ENCODE measurements at places on chromosomes 2 and 18.

GRCh38 chr2:199085261-199085660, 372.5 kb downstream of the SATB2 start:
- H3K4me3 ChIP-seq, result no peak overlapping the region
- H3K27me3 ChIP-seq, result no peaks in the 10 kb centered on the region
- H3K27ac ChIP-seq, result no peak overlapping the region
- DNase-seq, result no peak
- H3K36me3 ChIP-seq, result no peaks in the 10 kb centered on the region

DNA sequence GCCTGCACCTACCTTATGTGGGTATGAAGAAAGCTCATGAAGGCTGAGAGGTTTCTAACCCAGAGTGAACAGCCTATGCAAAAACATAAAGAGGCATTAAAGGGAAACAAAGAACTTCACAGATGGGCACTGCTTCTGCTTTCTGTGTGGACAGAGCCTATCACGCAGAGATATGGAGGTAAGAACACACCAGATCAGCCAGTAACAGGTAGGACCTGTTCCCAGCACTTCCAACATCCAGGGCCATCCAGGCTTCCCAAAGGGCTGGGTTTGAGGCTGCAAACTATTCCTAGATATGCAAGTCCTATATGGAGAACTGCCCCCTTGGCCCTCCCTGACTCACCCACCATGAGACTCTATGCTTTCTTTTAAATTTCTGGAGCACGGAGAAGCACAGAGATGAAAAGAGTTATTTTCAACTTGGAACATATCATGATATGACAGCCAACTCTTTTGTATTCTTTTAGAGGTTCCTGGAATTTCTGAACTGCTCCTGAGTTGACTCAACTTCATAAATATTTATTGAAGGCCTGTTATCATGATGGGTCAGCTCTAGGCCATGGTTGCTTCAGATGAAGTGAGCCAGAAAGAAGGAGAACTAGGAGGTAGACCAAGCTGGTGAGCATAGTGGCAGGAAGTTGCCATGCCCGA, 77.4 kb upstream of the PPP1CB start:
- H3K27me3 ChIP-seq, result no peaks in the 10 kb centered on the region
- H3K4me3 ChIP-seq, result no peak overlapping the region
- no peak overlapping the region for H3K27ac ChIP-seq
- no peaks in the 10 kb centered on the region for H3K4me1 ChIP-seq

- H3K36me3 ChIP-seq, result no peaks in the 10 kb centered on the region
- H3K4me1 ChIP-seq, result no peaks in the 10 kb centered on the region
- no peaks in the 10 kb centered on the region for H3K27me3 ChIP-seq
These were observed 89.3 kb downstream of the CSRNP3 start for GRCh38 chr2:165558832-165559231.

- H3K27ac ChIP-seq, result no peak overlapping the region
- H3K36me3 ChIP-seq, result no peaks in the 10 kb centered on the region
- DNase-seq, result no peak
- H3K4me1 ChIP-seq, result no peaks in the 10 kb centered on the region
- no peaks in the 10 kb centered on the region for H3K27me3 ChIP-seq
These were observed 105.1 kb upstream of the RGPD4 start for GRCh38 chr2:107721586-107721985.

- no peaks in the 10 kb centered on the region for H3K36me3 ChIP-seq
- peak; percentile 53 for DNase-seq
- H3K4me3 ChIP-seq, result no peak overlapping the region
- H3K4me1 ChIP-seq, result no peaks in the 10 kb centered on the region
- no peaks in the 10 kb centered on the region for H3K27me3 ChIP-seq
- H3K27ac ChIP-seq, result no peak overlapping the region
These were observed 77.9 kb downstream of the DTNA start for GRCh38 chr18:34787931-34788532.

- H3K27me3 ChIP-seq, result no peaks in the 10 kb centered on the region
- H3K36me3 ChIP-seq, result no peaks in the 10 kb centered on the region
- no peak overlapping the region for H3K27ac ChIP-seq
- no peak for DNase-seq
- no peaks in the 10 kb centered on the region for H3K4me1 ChIP-seq
These were observed 139.9 kb upstream of the MEX3C start for GRCh38 chr18:51337406-51337805.

- no peaks in the 10 kb centered on the region for H3K36me3 ChIP-seq
- no peaks in the 10 kb centered on the region for H3K4me1 ChIP-seq
- H3K27me3 ChIP-seq, result no peaks in the 10 kb centered on the region
- no peak overlapping the region for H3K4me3 ChIP-seq
These were observed 79.3 kb upstream of the SCN7A start for GRCh38 chr2:166573391-166573790.

DNA sequence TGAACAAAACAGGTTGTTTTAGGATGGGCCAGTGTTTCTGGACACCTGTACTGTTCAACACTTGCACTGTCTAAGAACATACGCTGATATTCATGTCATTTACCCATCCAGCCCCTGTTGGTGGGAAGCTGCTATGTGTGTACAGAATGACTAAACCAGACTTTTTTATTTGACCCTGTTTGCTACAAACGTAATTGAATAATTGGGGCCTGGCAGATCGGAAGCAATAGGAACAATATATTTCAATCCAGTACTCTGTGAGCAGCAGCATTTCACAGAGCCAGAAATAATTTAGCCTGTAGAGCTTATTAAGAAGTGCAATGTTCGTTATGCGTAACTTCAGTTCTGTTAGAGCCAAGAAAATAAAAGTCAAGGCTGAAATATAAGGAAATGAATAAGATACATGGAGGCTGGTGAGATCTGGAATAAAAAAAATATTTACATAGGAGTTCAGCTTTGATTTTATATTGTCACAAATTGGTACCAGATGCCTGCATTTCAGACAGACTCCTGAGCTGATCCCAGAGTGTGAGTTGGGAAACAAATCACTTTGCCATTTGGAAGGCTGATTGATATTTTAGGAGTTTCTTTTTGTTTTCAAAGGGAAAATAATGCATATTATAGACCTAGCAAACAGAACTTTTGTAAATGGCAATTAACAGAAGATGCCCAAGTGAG, 19.7 kb downstream of the CABLES1 start:
- no peak overlapping the region for H3K4me3 ChIP-seq
- no peak overlapping the region for H3K27ac ChIP-seq
- H3K36me3 ChIP-seq, result no peaks in the 10 kb centered on the region
- no peaks in the 10 kb centered on the region for H3K27me3 ChIP-seq
- DNase-seq, result no peak
- H3K4me1 ChIP-seq, result peaks cover 9% of the 10 kb centered on the region

DNA sequence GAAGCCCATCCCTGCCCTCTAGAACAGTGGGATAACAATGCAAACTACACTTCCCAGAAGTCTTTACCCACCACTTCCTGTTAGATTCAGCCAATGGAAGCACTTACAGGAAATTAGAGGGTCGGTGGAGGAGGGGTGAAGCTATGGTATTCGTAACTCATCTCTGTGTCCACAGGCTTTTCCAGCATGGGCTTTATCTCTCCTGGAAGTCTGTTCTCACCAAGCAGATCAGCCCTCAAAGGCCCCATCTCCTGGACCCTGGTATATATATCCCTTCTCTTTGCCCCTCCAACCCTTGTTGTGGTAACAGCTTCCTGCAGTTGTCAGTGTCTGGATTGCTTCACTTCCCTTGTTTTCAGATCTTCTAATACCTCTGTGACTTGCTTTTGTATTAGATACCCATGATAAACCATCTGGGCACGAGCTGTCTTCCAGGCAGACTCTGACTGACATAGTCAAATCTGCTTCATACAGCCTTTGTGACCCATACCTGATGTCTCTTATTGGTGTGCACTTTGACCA, 475.0 kb upstream of the POU3F3 start:
- H3K36me3 ChIP-seq, result no peaks in the 10 kb centered on the region
- H3K4me1 ChIP-seq, result no peaks in the 10 kb centered on the region
- peak overlapping the region; percentile 33 for H3K4me3 ChIP-seq
- H3K27ac ChIP-seq, result no peak overlapping the region
- no peak for DNase-seq

- H3K4me1 ChIP-seq, result no peaks in the 10 kb centered on the region
- no peak for DNase-seq
- no peaks in the 10 kb centered on the region for H3K36me3 ChIP-seq
- H3K4me3 ChIP-seq, result no peak overlapping the region
These were observed 179.3 kb upstream of the MGAT5 start for GRCh38 chr2:134074619-134075018.

GRCh38 chr2:170530803-170531564, 184.2 kb upstream of the SP5 start:
- no peaks in the 10 kb centered on the region for H3K4me1 ChIP-seq
- H3K27me3 ChIP-seq, result no peaks in the 10 kb centered on the region
- H3K4me3 ChIP-seq, result no peak overlapping the region
- DNase-seq, result no peak
- no peak overlapping the region for H3K27ac ChIP-seq
- no peaks in the 10 kb centered on the region for H3K36me3 ChIP-seq

DNA sequence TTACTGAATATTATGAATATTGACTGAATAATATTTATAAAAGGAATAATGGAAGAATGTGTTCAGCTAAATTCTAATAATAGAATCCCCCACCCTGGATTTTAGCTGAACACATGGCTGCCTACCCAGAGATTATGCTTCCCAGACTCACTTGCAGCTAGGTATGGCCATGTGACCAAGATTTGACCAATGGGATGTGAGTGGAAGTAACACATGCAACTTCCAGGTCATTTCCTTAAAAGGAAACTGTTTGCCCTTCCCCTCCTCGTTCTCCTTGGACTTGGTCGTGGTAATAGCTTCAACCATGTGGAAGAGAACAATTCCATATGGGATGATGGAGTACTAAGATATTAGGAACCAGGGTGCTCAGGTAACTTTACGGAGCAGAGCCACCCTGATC, 47.8 kb downstream of the KIAA2012 start:
- no peak overlapping the region for H3K4me3 ChIP-seq
- no peaks in the 10 kb centered on the region for H3K4me1 ChIP-seq
- no peaks in the 10 kb centered on the region for H3K27me3 ChIP-seq
- H3K36me3 ChIP-seq, result no peaks in the 10 kb centered on the region
- DNase-seq, result no peak

- H3K4me1 ChIP-seq, result peaks cover 11% of the 10 kb centered on the region
- no peak overlapping the region for H3K27ac ChIP-seq
- DNase-seq, result no peak
- H3K4me3 ChIP-seq, result peak overlapping the region; percentile 45
- H3K36me3 ChIP-seq, result no peaks in the 10 kb centered on the region
- no peaks in the 10 kb centered on the region for H3K27me3 ChIP-seq
These were observed 31.8 kb downstream of the HDAC4 start for GRCh38 chr2:239368906-239369552.

- no peak for DNase-seq
- H3K4me3 ChIP-seq, result no peak overlapping the region
- H3K27me3 ChIP-seq, result peaks cover 5% of the 10 kb centered on the region
- peaks cover 2% of the 10 kb centered on the region for H3K4me1 ChIP-seq
- no peaks in the 10 kb centered on the region for H3K36me3 ChIP-seq
- H3K27ac ChIP-seq, result no peak overlapping the region
These were observed 1.2 kb downstream of the EFEMP1 start for GRCh38 chr2:55922291-55922907.

- H3K4me3 ChIP-seq, result no peak overlapping the region
- no peaks in the 10 kb centered on the region for H3K36me3 ChIP-seq
- H3K27ac ChIP-seq, result no peak overlapping the region
- no peaks in the 10 kb centered on the region for H3K27me3 ChIP-seq
- H3K4me1 ChIP-seq, result no peaks in the 10 kb centered on the region
These were observed 63.8 kb downstream of the GALNT13 start for GRCh38 chr2:153935511-153935910.

GRCh38 chr2:60974652-60975051, 42.9 kb upstream of the PEX13 start:
- no peaks in the 10 kb centered on the region for H3K4me1 ChIP-seq
- H3K4me3 ChIP-seq, result no peak overlapping the region
- H3K27ac ChIP-seq, result no peak overlapping the region
- H3K36me3 ChIP-seq, result no peaks in the 10 kb centered on the region
- no peak for DNase-seq

DNA sequence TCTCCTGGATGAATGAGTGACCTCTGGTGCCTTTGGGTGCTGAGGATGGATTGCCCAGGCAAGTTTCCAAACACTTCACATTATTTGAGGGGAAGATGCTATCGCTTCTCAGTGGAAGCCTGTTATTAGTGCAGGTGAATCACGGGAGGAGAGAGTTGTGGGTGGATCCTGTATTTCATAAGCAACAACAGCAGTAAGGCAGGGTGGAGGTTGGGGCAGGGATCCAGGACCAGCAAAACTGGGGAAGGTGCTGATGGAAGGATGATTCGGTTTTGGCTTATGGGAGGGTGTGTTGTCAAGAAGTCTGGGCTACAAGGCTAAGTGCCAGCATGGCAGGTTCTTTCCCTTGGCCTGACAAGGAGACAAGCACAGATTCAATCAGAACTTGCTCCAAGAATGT, 37.7 kb upstream of the SETBP1 start:
- no peaks in the 10 kb centered on the region for H3K36me3 ChIP-seq
- H3K27ac ChIP-seq, result no peak overlapping the region
- peaks cover 9% of the 10 kb centered on the region for H3K4me1 ChIP-seq
- no peak for DNase-seq
- H3K4me3 ChIP-seq, result no peak overlapping the region

- no peaks in the 10 kb centered on the region for H3K27me3 ChIP-seq
- peaks cover 4% of the 10 kb centered on the region for H3K4me1 ChIP-seq
- DNase-seq, result no peak
- no peaks in the 10 kb centered on the region for H3K36me3 ChIP-seq
- no peak overlapping the region for H3K4me3 ChIP-seq
- H3K27ac ChIP-seq, result no peak overlapping the region
These were observed 102.4 kb downstream of the LDLRAD4 start for GRCh38 chr18:13320891-13321425.

GRCh38 chr18:8139891-8140406, 469.3 kb upstream of the RAB12 start:
- no peaks in the 10 kb centered on the region for H3K36me3 ChIP-seq
- no peak overlapping the region for H3K4me3 ChIP-seq
- no peaks in the 10 kb centered on the region for H3K27me3 ChIP-seq
- H3K4me1 ChIP-seq, result peaks cover 4% of the 10 kb centered on the region

DNA sequence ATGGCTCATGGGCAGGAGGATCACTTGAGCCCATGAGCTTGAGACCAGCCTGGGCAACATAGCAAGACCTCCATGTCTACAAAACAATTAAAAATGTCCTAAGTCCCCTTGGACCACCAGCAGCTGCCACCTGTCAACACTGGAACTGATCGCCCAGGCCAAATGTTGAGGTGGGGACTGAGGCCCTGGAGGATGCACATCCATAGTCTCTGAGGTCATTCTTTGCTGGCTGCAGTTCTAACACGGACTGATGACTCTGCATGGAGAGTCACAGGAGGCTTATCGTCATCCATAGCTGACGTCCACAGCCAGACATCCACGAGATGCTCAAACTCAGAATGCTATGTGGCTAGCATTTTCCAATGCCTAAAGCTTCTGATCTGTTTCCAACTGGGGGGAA, 151.3 kb downstream of the BCL2 start:
- H3K27me3 ChIP-seq, result no peaks in the 10 kb centered on the region
- no peak for DNase-seq
- no peaks in the 10 kb centered on the region for H3K36me3 ChIP-seq
- no peaks in the 10 kb centered on the region for H3K4me1 ChIP-seq

DNA sequence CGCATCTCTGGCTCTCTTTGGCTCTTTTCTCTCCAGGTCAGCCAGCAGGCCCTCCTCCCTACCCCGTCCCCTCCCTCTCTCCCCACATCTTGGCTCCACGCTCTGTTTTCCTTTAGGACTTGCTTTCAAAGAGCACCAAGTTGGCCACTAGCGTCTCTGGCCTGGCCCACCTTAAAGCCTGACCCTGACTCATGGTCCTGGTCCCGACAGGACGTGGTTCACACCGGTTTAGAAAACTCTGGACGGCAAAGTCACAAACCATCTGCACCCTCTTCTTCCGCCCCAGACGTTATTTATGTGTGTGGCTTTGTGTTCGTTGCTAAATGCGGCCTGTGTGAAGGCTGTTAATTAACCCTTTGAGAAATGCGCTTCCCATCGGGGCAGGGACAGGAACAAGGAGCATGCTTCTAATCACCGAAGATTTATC, 169.0 kb upstream of the HAAO start:
- H3K27ac ChIP-seq, result no peak overlapping the region
- H3K4me3 ChIP-seq, result no peak overlapping the region
- no peaks in the 10 kb centered on the region for H3K27me3 ChIP-seq
- H3K4me1 ChIP-seq, result no peaks in the 10 kb centered on the region
- no peaks in the 10 kb centered on the region for H3K36me3 ChIP-seq

All from trophoblast cell (in vitro differentiated cells and primary cell).